ENCODE measurements at places on chromosomes 6 and 20. TPM values are rescaled to one million over a fixed set of nuclear protein-coding genes. Genes with fewer than 3 reads are reported as not detected.

IYD gene
- not detected for polyA plus RNA-seq

FLRT3 gene
- 2.4 TPM for polyA plus RNA-seq

COL21A1 gene
- polyA plus RNA-seq = not detected

GMNN gene
- 25.0 TPM for polyA plus RNA-seq

FAM210B gene
- polyA plus RNA-seq = 95.7 TPM

MYLK2 gene
- polyA plus RNA-seq = not detected

PIM1 gene
- polyA plus RNA-seq = 12.0 TPM

FGD2 gene
- polyA plus RNA-seq = not detected

RSPO3 gene
- 4.1 TPM for polyA plus RNA-seq

PNLDC1 gene
- not detected for polyA plus RNA-seq

EPHA7 gene
- not detected for polyA plus RNA-seq

CPNE1 gene
- 178 TPM for polyA plus RNA-seq

TGM2 gene
- 254 TPM for polyA plus RNA-seq

KHDC1L gene
- not detected for polyA plus RNA-seq

TLDC2 gene
- 0.20 TPM for polyA plus RNA-seq

PCSK2 gene
- polyA plus RNA-seq = not detected

OR2B6 gene
- polyA plus RNA-seq = not detected

SLC32A1 gene
- not detected for polyA plus RNA-seq

NKAPL gene
- 3.5 TPM for polyA plus RNA-seq

ANKRD66 gene
- polyA plus RNA-seq = not detected

IL17F gene
- not detected for polyA plus RNA-seq

FAM209B gene
- polyA plus RNA-seq = not detected

MCUR1 gene
- 27.9 TPM for polyA plus RNA-seq

CARMIL1 gene
- 11.9 TPM for polyA plus RNA-seq

C6orf141 gene
- not detected for polyA plus RNA-seq

LZTS3 gene
- 3.9 TPM for polyA plus RNA-seq

ULBP1 gene
- polyA plus RNA-seq = 9.1 TPM

SLC22A7 gene
- polyA plus RNA-seq = not detected

ZNF335 gene
- polyA plus RNA-seq = 6.9 TPM

TFAP2C gene
- 16.6 TPM for polyA plus RNA-seq

RAB23 gene
- polyA plus RNA-seq = 46.9 TPM

SIGLEC1 gene
- not detected for polyA plus RNA-seq

PABPC1L gene
- 10.4 TPM for polyA plus RNA-seq

FUT9 gene
- not detected for polyA plus RNA-seq

BIRC7 gene
- polyA plus RNA-seq = not detected

CST2 gene
- polyA plus RNA-seq = 1.6 TPM

WASF1 gene
- polyA plus RNA-seq = 24.6 TPM

GGTLC1 gene
- not detected for polyA plus RNA-seq

NOTCH4 gene
- 1.2 TPM for polyA plus RNA-seq

GPSM3 gene
- 6.8 TPM for polyA plus RNA-seq

OTOR gene
- not detected for polyA plus RNA-seq

SSTR4 gene
- not detected for polyA plus RNA-seq

Measured in GM23248 (cell line).